ENCODE measurements at places on chromosomes 1 and 21.

DNA sequence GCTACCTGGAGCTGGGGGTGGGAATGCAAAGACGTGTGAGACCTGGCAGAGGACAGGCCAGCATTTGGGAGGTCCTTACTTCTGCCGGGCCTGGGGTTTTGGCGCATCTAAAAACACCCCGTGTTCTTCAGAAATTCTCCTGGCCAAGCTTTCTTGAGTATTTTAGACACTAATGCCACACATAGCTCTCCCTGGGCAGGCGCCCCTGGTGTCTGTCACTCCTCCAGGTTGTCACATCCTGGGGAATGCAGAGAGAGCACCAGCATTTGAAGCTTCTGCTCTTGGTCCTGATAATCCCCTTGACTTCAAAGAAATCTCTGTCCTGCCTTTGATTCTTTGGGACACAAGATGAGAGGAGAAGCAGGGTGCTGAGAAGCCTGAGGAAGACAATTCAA, 6.0 kb downstream of the CAPN9 start:
- H3K27ac ChIP-seq = no peak overlapping the region
- H3K4me3 ChIP-seq = no peak overlapping the region
- H3K36me3 ChIP-seq = no peaks in the 10 kb centered on the region
- H3K27me3 ChIP-seq = no peaks in the 10 kb centered on the region

- no peaks in the 10 kb centered on the region for H3K27me3 ChIP-seq
- no peak overlapping the region for H3K4me3 ChIP-seq
- H3K27ac ChIP-seq = no peak overlapping the region
- DNase-seq = no peak
These were observed 85.1 kb downstream of the UBE4B start for GRCh38 chr1:10117865-10118264.

DNA sequence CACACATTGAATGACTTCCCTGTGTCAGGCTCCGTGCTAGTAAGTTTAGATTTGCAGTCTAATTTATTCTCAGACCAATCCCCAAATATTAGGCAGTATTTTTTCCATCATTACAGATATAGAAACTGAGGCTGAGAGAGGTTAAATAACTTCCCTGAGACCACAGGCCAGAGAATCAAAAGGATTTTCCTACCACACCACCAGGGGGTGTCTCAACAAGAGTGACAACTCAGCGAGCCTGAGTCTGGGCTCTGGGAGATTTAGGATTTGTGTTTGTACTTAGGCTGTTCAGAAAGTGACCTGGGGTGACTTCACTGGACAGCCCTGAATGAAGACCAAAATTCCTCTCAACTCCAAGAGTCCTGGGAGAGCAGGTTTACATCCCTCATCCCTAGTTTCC, 13.3 kb upstream of the LCE5A start:
- H3K4me1 ChIP-seq = no peaks in the 10 kb centered on the region
- no peak for DNase-seq
- no peak overlapping the region for H3K27ac ChIP-seq

DNA sequence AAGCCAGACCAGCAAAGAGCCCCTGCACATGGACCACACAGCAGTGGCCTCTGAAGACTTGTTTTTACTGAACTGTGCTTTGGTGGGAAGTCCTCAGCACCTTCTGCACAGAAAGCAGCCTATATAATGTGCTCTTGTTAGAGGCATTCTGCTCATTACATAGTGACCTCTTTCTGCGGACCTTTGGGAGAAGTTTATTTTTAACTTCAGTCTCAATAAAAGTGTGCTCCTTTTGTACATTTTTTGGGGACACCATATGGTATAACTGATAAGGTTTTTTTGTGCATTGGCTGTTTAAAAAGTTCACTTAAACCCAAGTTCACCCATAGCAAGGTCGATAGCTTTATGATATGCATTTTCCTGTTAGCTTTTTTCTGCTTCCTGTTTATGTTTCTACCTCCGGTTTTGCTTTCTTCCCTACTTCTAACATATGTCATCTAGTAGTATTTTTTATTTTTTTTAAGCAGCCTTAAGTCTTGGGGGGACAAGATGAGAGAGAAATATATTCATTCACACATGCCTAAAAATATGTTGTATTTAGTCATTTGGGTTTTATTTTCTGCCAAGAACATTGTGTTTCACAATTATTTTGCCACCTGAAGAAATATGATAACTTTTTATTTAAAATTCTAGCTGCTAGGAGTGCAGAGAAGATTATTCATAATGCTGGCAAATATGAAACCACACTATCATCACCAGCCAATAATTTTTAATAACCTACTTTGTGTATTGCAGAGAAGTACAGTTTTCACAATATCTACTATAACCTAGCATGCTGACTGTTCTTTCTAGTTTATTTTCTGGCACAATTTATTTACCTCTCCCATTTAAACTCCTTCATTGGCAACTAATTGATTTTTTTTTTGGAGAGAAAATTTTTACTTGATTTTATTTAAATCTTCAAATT, 22.9 kb upstream of the SLC19A2 start:
- no peak overlapping the region for H3K4me3 ChIP-seq
- H3K27ac ChIP-seq = no peak overlapping the region
- DNase-seq = no peak
- no peaks in the 10 kb centered on the region for H3K27me3 ChIP-seq

DNA sequence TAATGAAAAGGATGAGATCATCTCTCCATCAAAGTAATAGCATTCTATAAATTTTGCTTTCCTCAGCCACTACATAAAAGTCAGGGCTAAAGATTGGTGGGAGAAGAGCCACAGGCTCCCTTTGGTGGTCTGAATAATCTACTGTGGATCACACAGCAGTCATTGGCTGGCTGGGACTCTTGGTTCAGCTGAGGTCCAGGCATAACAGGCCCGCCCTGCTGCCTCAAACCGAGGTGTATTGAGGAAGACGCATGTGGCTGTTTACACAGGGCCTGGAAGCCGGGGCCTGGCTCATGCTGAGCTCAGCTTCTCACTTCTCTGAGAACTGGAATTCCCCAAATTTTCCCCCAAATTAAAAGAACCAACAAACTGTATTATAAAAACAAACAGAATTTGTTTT, 139.2 kb downstream of the PTPRC start:
- no peak for DNase-seq
- H3K4me1 ChIP-seq = no peaks in the 10 kb centered on the region
- H3K27me3 ChIP-seq = no peaks in the 10 kb centered on the region
- H3K36me3 ChIP-seq = no peaks in the 10 kb centered on the region

DNA sequence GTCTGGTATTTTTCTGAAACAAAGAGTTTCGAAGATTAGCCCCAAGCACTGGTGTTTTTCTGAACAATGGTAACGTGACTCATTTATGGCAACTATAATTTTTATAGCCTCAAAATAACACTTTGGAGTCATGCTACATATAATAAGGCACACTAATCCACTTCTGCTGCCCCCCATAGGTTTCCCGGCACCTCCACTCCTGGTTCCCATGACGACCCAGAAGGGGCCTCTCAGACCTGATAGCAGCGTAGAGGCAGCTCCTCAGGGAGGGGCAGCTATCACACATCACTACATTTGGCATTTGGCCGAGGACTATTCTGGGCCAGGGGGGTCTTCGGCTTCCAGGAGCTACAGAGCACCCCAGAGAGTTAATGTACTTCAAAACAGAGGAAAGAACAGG, 23.3 kb downstream of the CAPN8 start:
- H3K27ac ChIP-seq = no peak overlapping the region
- H3K4me3 ChIP-seq = no peak overlapping the region
- H3K27me3 ChIP-seq = no peaks in the 10 kb centered on the region
- H3K36me3 ChIP-seq = no peaks in the 10 kb centered on the region
- DNase-seq = no peak

DNA sequence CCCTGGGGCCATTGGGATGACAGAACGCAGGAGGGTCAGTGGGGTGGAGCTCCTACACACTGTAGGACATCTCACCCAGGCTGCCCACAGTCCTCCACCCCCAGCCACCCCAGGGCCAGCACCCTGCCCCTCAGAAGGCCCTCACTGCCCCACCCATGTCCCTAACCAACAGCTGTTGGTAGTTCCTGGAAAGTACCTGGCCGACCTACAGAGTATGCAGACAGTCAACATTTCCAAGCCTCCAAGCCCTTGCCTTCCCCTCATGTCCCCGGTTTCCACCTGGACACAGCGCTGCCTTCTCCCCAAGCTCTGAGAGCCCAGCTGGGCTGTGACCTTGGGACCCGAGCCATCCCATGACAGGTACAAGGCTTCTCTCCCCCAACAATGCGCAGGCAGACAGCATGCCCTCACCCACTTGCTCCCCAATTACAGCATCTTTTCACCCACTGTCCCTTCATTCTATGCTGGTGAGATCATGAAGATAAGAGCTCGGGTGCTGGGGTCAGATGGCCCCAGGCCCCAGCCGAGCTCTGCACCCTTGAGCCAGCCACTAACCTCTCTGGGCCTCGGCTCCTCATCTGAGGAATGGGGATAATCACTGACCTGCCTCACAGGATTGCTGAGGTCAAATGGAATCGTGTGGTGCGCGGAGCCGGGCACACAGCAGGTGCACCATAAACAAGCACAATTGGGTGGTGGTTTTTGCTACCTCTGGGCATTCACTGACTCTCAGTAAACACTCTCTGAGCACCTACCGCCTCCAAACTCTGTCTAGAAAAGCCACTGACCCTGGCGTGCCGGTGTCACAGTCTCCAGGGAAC, 11.2 kb downstream of the LAPTM5 start:
- DNase-seq = no peak
- peaks cover 100% of the 10 kb centered on the region for H3K4me1 ChIP-seq
- peaks cover 26% of the 10 kb centered on the region for H3K36me3 ChIP-seq
- H3K27me3 ChIP-seq = no peaks in the 10 kb centered on the region

Data from CD4-positive, alpha-beta memory T cell (primary cell).